HFF-Myc (cell line): ENCODE measurements at places on chromosomes 11 and 22.

GRCh38 chr22:37267135-37267587 is 15.1 kb upstream of the CYTH4 start:
- DNase-seq = no peak

- no peak for DNase-seq
These were observed 54.0 kb downstream of the UVRAG start for GRCh38 chr11:75868990-75869389.

DNA sequence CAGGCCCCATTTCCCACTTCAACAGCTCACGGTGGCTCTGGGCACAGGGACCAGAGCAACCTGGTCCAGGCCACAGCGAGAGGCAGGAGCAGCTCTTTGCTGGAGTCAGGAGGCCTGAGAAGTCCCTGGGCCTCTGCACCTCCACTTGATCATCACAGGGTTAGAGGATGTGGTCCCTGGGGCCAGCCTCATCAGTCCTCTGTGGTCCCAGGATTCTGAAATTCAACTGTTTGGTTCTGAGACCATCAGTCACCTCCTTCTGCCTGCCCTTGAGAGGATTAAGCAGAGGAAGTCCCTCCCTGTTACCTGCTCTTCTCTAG is 24.9 kb upstream of the CBX7 start:
- no peak for DNase-seq

GRCh38 chr11:36141196-36141953 is 147.8 kb downstream of the COMMD9 start:
- no peak for DNase-seq

GRCh38 chr11:19659529-19659928 is 53.1 kb upstream of the NAV2 start:
- DNase-seq = no peak

DNA sequence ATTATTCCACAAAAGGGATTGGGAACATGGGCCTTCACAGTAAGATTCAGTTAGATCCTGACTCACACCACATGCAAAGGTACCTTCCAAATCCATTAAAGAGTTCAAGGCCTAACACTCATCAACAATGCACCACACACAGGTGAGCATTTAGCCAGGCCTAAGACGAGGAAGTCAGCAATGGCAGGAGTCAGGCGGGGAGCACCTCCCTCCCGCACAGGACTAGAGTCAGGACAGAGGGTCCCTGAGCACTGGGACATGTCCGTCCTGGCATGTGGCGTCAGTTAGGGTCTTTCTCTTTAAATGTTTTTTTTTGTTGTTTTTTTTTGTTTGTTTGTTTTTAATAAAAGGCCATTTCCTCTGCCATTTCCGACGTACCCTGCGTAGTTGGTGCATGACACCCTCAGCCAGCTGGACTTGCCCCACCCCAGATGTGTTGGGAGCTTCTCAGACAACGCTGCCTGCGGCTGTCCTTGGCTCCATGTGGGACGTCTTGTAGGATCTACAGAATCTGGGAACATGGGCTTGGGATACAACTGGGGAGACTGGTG is 1458.6 kb downstream of the BRD1 start:
- no peak for DNase-seq

DNA sequence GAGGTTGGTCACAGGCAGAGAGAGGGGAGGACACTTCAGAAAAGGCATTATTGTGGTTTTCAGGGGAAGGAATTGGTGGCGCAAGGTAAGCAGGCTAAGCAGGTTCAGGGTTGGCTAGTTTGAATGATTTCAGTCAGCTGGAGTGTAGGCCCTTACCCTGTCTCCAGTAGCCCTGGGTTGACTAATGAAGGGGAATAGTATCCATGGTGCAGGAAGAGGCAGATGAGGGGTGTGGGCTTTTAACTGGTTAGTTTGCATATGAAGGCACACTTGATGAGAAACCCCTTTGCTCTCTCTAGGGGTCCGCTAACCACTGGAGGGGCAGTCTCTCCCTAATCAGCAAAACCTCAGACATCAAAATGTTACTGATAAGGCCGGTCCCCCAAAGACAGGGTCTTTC is 249.7 kb downstream of the AASDHPPT start:
- DNase-seq = no peak

- no peak for DNase-seq
These were observed 6.9 kb upstream of the PHOX2A start for GRCh38 chr11:72250661-72251464.

GRCh38 chr22:26023104-26023775 is 146.0 kb upstream of the SEZ6L start:
- DNase-seq = no peak

DNA sequence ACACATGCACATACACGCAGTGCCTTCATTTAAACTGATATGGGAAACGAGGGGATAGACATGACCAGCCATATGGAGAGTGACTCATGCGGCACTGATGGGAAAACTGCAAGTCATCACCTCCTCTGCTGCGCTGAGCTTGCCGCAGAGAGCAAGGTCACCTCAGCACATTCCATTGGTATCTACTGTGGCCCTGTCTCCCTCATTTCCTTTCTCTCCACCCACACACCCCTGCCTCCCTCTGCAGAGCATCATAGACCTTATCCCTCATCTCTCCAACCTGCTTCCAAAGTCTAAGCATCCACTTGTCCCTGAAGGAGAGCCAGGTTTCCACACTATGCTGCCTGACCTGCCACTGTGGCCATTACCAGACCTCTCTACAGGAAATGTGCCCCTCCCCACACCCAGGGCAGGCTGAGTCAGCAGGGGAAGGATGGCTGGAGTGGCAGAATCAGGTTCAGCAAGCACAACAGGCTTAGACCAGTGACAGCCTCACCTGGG is 116.9 kb upstream of the SNX19 start:
- peak; percentile 90 for DNase-seq

DNA sequence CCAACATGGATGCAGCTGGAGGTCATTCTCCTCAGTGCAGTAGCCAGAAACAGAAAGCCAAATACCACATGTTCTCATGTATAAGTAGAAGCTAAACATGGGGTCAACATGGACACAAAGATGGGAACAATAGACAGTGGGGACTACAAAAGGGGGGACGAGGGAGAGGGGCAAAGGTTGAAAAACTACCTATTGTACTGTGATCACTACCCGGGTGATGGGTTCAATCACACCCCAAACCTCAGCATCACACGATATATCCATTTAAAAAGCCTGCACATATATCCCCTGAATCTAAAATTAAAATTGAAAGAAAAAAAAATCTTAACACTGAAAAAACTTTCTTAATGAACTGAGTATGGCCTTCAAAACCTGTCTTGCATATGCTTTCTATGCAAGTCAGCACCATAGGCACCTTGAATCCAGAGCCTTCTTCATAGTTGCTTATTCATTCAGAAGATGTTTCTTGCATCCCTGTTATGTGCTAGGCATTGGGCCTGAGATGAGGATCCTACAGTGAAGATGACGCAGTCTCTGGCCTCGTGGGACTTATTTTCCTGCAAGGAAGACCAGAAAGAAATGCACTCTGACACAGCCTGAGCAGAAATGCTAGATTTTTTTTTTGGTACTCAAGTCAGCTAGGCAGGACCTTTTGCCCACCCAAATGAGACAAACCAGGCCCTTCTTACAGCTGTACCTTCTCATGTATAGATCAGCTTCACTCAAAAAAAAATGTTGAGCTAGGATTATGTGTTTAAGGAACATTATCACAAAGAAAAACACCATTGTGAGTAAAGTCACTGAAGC is 21.0 kb downstream of the NNMT start:
- DNase-seq = no peak

DNA sequence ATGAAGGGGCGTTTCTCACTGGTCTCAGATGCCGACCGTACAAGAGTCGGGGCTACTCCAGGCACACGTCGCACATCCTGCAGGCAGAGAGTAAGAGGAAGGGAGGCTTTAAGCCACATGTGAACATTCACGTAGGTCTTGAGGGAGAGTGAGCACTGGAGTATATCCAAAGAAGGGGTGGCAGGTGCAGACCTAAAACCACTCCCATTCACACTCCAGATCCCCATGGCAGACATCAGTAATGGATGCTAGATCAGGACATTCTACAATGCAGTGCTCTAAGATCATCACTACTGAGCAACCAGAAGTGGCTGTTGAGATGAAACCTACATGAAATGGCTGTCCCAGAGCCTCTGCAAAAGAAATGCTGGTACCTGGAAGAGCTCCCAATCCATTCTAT is 39.0 kb downstream of the WT1 start:
- DNase-seq = no peak

GRCh38 chr11:110712659-110713448 is 617 bp upstream of the ARHGAP20 start:
- no peak for DNase-seq

GRCh38 chr11:31960126-31960525 is 130.7 kb upstream of the RCN1 start:
- DNase-seq = no peak

DNA sequence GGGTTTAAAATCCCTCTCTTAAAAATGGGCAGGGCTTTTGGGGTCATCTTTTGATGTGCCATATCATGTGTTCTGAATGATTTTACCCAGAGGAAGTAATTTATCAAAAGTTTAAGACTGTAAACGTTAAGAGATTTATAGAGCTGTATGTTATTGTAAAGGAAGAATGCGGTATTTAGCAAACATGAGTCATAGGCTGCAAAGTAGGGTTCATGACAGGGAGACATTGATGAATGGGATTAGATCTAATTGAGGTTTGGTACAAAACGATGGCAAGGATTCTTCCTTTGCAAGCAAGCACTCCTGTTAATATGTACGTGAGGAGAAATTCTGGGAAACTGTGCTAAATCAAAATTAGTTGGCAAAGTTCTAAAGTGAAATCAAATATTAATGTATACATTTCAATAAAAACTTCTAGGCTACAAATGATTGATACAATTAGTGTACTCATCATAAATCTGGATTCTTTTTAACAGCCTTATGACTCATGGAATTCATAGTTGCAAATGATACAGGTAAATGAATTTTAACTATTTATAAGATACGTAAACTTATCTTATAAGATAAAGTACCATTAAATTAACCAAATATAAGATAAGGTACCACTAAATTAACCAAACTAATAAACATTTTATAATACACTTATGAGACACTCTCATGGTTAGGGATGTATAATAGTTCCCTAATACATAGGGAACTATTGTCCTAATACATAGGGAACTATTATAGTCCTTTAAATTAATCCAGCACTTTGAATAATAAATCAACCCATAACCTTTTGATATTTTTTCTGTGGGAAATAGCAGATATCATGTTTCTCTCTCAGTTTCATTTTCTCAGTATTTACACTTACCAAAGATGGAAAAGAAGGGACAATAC is 58.4 kb downstream of the KIF18A start:
- DNase-seq = peak; percentile 66

DNA sequence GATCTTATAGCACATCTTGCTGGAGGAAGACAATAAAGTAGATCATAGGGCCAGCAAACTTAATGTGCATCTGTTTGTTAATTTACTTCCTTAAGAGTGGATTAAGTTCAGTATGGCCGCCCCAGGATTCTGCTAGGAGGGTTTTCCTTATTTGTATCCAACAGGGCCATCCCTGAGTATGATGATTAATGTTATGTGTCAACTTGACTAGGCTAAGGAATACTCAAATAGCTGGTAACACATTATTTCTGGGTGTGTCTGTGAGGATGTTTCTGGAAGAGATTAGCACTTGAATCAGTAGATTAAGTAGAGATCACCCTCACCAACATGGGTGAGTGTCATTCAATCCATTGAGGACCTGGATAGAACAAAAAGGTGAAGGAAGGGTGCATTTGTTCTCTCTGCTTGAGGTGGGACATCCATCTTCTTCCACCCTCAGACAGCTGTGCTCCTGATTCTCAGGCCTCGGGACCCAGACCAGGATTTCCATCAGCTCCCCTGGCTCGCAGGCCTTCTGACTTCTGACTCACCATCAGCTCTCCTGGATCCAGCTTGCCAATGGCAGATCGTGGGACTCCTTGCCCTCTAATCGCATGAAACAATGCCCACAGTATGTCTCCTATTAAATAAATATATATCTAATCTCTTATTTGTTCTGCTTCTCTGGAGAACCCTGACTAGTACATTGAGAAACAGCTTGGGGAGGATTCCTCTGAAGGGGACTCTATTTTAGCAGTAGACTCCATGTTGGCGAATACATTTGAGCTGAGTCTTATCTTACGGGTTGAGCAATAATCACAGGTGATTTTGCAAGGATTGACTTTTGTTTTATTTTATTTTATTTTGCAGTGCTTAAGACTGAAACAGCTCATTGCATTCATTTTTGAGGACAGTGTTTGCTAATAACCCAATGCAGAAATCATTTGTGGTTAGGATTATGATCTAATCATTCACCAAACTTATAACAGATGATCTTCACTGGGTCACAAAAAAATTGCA is 9.0 kb upstream of the ZBTB44 start:
- DNase-seq = no peak

DNA sequence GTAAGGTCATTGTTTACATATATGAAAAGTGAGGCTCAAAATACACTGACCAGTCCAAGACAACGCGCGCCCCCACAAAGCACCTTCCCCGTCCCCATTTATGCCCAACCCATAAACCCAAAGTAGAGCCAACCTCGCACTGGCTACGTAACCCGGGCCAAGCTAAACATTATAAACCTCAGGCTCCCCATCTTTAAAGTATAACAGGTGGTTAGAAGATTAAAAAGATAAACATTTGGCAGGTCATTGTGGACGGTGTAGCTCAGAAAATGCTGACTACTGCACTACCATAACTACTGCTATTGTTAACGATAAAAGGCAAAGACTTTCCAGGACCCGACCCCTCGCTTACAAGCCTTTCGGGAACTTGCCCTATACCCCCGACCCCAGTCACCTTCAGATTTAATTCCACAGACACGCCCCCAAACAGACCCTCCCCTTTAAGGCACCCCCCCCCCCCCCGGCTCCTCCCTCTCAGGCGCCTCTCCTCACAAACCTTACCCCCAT is 470 bp downstream of the NUMA1 start:
- DNase-seq = no peak

DNA sequence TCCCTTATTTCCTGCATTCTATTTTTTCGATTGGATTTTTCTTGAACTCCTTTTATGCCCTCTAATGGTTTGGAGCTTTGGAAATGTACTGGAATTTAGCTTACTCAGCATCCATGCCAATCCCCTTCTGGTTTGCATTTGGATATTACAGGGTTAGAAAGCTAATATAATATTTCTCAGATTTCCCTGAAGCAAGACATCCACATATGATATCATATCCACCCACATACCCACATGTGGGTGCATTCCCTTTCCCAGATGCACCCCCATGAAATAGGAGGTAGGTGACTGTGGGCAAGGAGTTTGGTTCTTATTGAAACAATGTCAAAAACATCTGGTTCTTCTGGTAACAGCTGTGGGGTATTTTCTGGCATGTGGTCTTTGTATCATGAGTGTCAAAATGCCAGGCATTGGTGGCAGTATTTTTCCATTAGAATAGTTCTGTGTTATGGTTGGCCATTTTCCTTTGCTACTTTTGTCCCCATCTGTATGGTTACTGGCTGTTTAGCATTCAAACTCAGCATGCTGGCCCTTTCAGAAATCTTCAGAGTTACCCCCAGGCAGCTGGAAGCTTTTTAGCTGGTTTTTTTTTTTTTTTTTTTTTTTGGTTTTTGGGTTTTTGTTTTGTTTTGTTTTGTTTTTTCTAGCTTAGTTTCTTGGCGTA is 32.7 kb upstream of the DDX10 start:
- peak; percentile 19 for DNase-seq

DNA sequence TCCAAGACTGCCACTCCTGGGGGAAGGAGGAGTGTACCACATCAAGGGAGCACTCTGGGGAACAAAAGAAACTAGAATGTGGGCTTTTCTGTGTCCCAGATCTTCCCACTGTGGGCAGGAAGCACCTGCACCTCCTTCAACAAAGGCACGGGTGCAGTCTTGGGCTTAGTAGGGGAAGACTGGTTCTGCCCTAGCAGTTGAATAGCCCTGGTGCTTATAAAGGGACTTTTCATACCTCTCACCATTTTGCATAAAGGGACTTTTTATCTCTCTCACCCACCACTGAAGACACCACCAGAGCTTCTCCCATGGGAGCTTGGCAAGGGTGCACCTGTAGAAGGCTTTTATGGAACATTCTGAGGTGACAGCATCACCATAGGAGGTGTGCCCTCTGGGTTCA is 65.8 kb upstream of the MS4A8 start:
- no peak for DNase-seq
